Cortex of kidney (tissue), 1 donor: ENCODE measurements at places on chromosomes 3 and 15.

GRCh38 chr15:98943601-98944151, 63.9 kb downstream of the PGPEP1L start:
- DNase-seq: no peak

GRCh38 chr3:7275396-7275795, 414.5 kb downstream of the GRM7 start:
- no peak for DNase-seq

GRCh38 chr15:74043425-74044266, 38.7 kb downstream of the GOLGA6A start:
- no peak for DNase-seq

- no peak for DNase-seq
Observed at GRCh38 chr3:193240850-193241706, at the start of gene PLAAT1. TSS of gene PLAAT1 (plus strand) at chr3:193241222. CDS start at chr3:193255651, 14,429 bp downstream.

DNA sequence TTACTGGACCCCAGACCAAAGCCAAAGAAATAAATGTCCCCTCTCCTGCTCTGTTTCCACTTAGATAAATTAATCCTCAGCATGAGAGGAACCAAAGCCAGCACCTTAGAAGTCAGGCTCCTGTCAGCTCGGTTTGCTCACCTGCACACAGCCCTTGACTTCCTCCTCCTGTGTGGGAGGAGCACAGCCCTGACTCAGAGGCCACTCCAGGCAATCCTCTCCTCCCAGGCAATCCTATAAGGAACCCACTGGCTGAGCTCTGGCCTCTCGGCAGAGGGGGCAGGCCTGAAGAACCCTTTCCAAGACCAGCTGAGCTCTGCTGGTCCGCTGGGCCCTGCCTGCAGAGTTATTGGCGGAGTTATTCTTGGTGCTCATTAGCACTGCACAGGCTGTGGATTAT, 30.8 kb downstream of the LIPC start:
- DNase-seq: no peak

GRCh38 chr15:32096916-32097617, 66.8 kb downstream of the CHRNA7 start:
- DNase-seq: no peak

DNA sequence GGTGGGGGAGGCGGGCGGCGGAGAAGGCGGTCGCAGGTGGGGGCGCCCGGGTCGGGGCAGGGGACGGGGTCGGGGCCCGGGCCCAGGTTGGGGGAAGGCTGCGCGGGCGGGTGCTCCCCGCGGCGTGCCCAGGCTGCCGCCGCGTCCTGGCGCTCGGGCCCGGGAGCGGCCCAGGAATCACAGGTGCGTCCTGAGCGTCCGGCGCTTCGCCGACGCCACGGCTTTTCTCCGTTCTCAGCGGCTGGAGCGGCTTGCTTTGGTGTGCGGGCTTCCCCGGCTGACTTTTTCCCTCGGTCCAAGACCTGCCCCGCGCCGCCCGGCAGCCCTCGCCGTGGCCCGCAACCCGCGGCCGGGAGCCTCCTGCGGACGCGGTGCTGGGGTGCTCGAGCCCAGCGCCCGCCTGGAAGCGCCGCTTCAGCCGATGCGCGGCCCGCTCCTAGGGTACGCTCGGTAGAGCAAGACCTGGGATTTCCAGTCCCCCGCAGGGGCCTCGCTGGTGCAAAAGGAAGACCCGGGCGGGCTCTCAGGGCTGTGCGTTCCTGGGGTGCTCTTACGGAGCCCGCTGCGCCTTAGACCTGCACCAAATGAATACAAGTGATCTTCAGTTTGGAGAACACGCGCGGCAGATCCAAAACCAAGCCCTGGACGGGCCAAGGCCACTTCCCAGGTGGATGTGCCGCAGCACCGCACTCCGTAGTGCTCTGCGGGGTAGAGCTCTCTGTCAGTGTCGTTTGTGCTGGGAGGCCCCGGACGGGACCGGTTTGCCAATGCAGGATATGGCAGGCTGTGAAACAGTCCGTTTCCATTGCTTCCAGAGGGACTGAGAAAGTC, 639 bp downstream of the NIPA1 start:
- no peak for DNase-seq

- no peak for DNase-seq
Observed at GRCh38 chr15:74543583-74543982, 2.6 kb downstream of the ARID3B start.

DNA sequence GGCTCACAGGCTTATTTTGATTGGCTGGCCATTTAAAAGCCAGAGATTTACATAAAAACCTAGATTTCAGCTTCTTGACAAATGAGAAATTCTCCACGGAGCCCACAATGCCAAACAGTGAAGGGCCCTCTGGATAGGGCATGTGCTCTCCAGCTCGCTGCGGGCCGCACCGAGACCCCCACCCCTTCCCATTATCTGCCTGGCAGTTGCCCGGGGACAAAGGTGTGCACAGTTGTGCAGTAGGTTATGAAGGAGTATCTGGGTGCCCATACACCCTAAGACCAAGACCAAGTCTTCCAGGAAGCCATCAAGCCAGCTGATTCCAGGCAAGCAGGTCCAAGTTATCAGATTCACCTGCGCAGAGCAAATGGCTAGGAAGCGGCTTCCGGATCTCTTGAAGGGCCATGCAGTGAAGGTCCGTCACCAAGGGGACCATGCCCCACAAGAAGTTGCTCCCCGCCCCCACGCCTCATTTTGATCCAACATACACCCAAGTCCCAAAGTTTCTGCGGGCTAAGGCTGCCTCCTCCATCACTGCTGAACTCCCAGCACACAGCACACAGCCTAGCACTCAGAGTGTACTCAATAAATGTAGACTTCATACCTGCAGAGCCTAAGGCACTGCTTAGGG, 1.3 kb downstream of the MRPS25 start:
- DNase-seq: no peak

DNA sequence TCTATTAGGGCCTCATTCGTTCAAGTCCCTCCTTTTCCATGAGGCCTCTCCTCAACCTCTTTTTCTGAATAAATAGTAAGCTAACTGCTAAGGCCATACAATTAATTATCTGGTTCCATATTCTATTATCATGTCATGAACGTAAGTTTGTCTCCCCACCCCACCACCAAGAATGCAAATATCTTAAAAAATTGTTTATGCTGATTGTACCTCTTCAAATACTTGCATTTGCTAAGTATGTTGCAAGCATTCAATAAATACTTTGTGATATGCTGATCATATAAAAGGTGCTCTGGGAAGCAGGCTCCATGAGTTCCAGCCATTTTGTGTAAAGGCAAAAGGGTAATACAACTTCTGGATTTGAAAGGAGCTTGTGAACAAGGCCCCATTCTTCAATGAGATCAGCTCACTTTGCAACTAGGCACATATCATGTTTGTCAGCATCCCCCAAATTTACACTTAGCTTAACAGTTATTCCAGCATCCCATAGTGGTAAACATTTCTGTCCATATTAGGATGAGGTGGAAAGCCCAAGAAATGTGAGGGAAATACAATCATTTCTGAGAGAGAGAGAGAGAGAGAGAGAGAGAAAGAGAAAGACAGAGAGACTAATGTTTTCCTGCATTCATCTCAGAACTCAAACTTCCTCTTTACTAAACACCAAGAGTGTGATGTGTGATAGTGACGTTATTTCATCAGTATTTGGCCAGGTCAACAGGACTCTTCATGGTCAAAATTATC, 33.2 kb downstream of the SLC12A8 start:
- no peak for DNase-seq

DNA sequence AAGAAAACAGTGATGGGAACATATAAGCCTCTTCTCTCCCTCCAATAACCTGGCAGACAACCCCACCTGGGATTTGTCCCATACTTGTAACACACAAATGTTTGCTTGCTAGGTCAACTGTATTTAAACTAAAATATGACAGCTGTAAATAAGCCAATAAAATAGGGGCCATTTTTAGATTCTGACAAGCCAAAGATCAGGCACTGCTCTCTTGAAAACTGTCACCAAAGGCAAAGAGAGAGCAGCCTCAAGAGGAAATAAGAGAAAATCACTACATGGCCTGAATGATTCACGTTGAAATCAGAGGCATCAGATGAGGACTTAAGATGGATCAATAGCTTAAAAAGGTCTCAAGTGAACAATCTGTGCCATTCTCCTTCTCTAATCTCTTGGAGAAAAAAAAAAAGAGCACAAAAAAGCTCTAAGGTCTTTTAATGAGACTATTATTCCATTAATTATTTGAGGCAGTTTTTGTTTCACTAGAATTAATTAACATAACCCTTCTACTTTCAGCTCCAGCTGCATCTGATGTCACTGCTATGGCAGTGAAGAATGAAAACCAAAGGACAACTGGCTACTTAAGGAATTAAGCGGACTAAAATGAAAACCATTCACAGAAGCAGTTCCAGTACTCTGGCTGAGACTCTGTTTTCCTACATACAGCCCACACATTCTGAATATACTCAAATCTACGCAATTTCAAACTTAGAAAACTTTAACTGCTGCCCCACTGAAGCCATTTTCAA, 19.0 kb downstream of the MYO5A start:
- no peak for DNase-seq

- DNase-seq: no peak
Observed at GRCh38 chr3:185362850-185363661, at the start of gene MAP3K13. TSS of gene MAP3K13 (plus strand) at chr3:185363136. CDS start at chr3:185428582, 65,446 bp downstream.

GRCh38 chr15:91947683-91948608, 94.4 kb downstream of the SLCO3A1 start:
- DNase-seq: no peak

- no peak for DNase-seq
Observed at GRCh38 chr15:74377831-74378766, 10.7 kb upstream of the CYP11A1 start.

- no peak for DNase-seq
Observed at GRCh38 chr15:40991355-40991754, 38.1 kb downstream of the CHAC1 start.

DNA sequence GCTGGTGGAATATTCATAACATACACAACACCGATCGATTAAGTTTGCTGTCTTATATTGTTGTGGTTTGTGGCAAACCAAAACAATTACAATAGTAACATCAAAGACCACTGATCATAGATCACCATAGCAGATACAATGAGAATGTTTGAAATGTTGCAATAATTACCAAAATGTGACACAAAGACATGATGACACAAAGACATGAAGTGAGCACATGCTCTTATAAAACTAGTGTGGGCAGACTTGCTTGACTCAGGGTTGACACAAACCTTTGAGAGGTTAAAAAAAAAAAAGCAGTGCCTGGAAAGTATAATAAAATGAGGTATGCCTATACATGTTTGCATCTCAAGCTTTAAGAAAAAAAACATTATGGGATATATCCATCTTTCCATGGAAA, 130.3 kb downstream of the NR1I2 start:
- DNase-seq: no peak

DNA sequence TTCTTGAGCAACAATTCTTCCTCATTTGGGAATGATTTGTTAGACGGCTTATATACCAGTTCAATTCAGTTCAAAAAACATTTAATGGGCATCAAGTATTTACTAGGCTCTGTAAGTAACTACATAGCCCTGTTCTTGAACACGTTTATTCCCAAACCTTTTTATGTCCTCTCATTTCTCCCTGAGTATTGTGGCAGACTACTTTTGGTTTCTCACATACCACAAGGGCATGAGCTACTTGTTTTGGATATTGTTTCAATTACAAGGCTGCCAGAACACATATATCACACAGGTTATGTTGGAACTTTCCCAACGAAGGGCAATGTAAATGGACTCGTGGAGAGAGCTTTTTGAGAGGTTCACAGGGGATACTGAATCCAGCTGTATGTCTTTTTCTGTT, 363.8 kb upstream of the NAALADL2 start:
- no peak for DNase-seq

- DNase-seq: no peak
Observed at GRCh38 chr3:26962492-26963360, 340.2 kb downstream of the LRRC3B start.

DNA sequence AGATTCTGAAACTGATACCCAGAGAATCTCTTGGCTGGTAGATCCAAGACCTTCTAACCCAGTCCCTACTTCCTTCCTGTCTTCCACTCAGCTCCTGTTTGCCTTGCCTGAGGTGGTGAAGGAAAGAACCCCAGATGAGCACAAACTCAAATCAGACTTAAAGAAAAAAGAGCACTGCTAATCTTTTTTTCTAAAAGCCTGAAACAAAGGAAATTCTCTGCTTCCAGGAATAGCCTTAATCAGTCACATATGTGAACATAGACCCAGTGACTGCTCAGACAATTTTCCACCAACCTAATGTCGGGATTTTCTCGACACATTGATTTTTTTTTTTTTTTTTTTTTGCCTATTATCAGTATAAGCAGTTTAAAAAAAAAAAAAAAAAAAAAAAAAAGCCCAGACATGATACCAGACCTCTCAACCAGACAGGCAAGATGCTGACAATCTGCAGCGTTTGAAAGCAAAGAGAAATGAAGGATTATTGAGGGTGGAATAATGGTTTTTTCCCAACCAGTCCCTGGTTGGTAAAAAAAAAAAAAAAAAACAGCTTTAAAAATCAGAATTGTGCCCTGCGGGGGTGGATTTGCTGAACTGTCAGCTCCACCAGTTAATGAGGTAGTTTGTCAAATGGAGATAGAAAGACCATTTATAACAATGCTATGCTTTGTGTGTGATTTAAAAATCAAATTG, 256.8 kb upstream of the RARB start:
- no peak for DNase-seq

GRCh38 chr15:45799508-45799907, 164.7 kb downstream of the SQOR start:
- no peak for DNase-seq

GRCh38 chr15:77181305-77182074, 110.6 kb upstream of the TSPAN3 start:
- DNase-seq: no peak

- DNase-seq: no peak
Observed at GRCh38 chr3:175620532-175620931, 761.4 kb downstream of the NAALADL2 start.

DNA sequence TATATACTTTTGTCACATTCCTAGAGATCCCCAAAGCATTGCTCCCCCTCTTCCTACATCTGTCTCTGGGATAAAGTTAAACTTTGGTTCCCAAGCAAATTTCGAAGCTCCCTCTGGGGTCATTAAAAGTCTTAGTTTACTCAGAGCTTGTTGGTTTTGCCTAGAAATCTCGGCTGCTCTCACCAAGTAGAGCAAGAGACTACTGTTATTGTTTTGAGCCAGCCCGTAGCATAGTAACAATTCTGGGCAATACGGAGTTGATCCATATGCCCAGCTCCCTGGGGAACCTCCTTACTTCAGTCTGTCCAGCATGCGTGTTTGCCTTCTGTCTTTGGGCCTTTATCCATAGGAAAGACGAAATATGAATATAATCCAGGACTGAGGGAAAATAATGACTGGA, 10.0 kb upstream of the P3H2 start:
- no peak for DNase-seq

- DNase-seq: no peak
Observed at GRCh38 chr3:170397685-170398084, 21.0 kb upstream of the CLDN11 start.

DNA sequence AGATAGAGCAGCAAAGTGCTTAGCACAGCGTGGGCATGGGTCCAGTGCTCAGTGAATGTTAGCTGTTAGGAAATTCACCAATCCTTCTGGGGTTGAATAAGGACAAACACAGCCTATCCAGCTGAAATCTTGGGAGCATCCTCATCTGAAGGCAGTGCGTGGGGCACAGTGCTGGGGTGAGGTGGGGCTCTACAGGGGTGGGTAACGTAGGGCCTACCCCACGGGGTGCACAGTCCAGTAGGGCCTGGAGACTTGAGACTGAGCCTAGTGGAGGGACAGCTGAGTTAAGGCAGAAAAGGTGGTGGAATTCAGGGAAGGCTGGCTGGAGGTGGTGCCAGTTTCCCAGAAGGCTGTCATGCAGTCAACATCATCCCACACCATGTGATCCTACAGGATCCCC, 73.0 kb downstream of the ISG20 start:
- no peak for DNase-seq
